ENCODE measurements at places on chromosomes 11 and 22.

DNA sequence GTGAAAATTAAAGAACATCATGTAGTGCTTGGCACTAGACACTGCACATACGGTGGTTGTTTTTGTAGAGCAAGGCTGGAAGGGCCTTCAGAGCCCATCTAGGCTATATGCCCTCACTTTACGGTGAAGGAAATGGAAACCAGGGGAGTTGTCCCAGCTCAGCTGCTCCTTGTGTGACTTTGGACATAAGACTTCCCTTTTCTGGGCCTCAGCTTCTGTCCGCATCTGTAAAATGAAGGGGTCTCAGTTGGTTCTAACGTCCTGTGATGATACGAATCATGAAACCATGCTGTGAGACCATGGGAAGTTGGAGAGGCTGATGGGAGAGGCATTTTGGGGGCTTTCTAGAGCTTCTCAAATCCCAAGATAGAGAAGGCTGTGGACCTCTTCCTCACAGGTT is 4.7 kb downstream of the KCNE3 start:
- peak; percentile 14 for DNase-seq

DNA sequence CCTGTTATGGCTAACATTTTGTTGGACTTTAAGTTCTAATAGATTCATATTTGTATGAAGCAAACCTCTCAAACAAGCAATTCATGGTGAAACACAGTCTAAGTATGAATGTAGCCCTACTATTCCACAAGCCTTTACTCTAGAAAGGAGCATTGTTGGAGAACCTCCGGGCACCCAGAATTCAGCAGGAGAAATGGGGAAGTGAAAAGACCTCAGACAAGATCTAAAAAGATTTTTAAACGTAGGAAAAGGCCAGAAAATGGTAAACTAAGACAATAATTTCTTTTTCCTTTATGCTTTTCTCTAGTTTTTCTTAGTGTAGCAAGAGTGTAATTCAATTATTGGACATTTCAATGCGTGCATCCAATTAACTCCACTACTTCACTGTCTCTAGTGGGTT is 426.4 kb downstream of the INSC start:
- DNase-seq, result no peak

- no peak for DNase-seq
Measured at GRCh38 chr11:100397401-100397800, 289.7 kb upstream of the ARHGAP42 start.

- no peak for DNase-seq
Measured at GRCh38 chr11:130765951-130766649, 150.2 kb downstream of the SNX19 start.

GRCh38 chr11:129286813-129287212 is 88.8 kb upstream of the BARX2 start:
- DNase-seq, result no peak

DNA sequence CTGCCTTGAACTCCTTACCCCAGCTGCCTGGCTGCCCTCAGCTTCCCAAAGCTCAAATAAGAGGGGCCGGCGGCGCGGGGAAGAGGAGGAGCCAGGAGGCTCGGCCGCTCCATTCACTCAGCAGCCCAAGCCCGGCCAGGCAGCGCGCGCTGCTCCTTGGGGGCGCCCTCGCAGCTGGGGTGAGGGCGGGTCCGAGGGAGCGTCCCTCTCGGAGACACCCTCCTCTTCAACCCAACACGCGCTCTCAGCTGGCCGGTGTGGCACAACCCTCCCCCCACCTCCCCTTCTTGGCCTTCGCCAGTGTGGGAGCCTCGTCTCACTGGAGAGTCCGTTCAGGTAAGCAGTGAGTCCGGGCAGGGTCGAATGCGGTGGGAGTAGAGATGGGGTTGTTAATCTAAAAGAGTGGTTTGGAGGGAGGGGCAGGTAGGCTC is at the start of gene WT1:
Gene WT1 (minus strand): TSS at position 29 of the 431 bp plus-strand sequence.
- DNase-seq, result no peak

GRCh38 chr11:69088676-69089146 is 40.0 kb downstream of the TPCN2 start:
- DNase-seq, result peak; percentile 61

DNA sequence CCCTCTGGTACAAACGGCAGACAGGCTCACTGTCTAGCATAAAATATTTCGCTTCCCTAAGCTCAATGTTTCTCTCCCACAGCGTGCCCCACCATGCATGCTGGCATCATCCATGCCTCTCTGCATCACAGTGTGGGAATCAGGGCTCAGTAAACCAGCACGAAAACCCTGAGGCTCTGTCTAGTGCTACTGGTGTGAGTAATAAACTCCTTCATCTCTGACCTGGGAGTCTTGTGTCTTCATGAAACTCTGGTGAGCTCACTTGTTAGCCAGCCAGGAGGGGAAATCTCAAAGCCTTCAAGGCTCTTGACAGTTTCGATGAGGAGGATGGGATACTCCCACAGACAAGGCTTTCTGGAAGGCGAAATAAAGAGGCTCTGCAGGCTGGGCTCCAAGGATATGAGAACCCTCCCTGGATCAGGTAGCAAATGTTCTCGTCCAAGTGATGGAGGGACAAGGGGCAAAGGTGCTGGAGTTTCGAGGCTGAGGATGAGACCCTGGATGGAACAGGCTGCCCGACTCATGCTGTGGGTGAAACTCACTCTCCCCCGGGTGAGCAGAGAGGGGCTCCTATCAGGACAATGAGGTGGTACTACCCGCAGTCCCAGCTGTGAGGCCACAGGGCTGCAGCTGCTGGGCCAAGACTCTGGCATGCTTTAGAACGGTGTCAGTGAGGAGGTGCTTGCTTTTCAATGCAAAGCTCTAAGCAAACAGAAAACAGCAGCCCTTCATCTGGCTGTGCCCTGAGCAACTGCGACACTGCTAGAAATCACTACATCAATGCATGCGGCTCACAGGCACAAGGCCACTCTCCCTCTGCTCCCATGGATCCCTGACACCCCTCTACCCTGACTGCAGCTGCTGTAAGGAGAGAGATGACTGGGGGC is 69.3 kb downstream of the SHANK2 start:
- DNase-seq, result no peak

DNA sequence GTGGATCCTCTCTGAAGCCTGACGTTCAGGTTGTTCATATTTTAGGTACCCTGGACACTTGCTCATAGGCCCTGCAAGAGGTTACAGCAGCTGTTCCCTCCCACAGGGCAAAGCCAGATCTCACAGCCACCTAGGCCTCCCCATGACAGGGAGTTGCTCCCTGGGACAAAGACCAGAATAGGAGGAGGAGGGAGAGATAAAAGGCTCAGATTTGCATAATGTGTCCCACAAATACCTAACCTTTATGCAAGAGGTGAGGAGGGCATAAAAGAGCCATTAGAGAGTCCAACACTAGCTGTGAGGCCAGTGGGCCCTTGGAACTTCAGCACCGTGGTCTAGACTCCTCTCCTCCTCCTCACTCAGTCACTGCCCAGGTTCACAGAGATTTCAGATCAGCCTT is 33.8 kb downstream of the ZNF280B start:
- no peak for DNase-seq

DNA sequence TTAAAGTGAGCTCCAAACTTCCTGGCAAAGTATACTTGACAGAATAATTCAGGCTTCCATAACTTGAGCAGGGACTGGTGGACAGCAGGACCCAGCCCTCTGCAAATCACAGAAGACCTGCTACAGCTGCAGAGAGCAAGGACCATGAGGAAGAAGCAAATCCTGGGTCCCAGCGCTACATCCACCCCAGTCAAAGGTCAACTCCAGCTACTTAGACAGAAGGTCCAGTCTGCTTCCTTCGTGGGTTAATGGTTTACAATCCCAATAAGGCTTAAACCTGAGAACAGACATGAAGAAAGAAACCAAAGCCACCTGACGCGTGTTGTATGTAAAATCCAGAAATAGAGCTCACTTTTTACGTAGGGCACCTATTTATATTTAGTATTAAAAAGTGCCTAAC is 57.7 kb downstream of the SHANK2 start:
- no peak for DNase-seq

- DNase-seq, result no peak
Measured at GRCh38 chr11:111793863-111794262, 27.7 kb upstream of the PPP2R1B start.

- no peak for DNase-seq
Measured at GRCh38 chr11:66004186-66004585, 1.9 kb downstream of the BANF1 start.

- no peak for DNase-seq
Measured at GRCh38 chr11:118415062-118415738, 13.8 kb downstream of the ATP5MG start.

- no peak for DNase-seq
Measured at GRCh38 chr11:126417091-126417862, 61.8 kb downstream of the ST3GAL4 start.

- no peak for DNase-seq
Measured at GRCh38 chr22:35743326-35743860, 25.7 kb downstream of the APOL5 start.

- DNase-seq, result no peak
Measured at GRCh38 chr11:97990162-97990920, 1030.4 kb upstream of the CNTN5 start.

- no peak for DNase-seq
Measured at GRCh38 chr11:3177931-3178330, 12.8 kb upstream of the OSBPL5 start.

DNA sequence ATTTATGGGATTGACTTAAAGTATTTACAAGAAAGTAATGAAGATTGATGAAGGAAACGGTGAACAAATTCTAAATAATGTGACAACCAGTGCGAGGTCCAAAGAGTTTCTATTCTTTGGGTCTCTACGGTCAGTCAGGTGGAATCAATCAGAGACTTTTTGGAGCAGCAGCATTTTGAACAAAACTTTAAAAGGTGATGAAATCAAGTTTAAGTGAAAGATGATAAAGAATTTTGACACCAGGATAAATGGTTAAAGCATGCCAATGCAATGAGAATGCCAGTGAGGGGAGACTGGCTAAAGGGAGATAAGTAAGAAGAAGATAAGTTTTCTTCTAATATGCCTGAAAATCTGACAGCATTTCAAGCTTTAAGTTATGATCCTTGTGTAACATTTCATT is 67.9 kb downstream of the DCUN1D5 start:
- no peak for DNase-seq

DNA sequence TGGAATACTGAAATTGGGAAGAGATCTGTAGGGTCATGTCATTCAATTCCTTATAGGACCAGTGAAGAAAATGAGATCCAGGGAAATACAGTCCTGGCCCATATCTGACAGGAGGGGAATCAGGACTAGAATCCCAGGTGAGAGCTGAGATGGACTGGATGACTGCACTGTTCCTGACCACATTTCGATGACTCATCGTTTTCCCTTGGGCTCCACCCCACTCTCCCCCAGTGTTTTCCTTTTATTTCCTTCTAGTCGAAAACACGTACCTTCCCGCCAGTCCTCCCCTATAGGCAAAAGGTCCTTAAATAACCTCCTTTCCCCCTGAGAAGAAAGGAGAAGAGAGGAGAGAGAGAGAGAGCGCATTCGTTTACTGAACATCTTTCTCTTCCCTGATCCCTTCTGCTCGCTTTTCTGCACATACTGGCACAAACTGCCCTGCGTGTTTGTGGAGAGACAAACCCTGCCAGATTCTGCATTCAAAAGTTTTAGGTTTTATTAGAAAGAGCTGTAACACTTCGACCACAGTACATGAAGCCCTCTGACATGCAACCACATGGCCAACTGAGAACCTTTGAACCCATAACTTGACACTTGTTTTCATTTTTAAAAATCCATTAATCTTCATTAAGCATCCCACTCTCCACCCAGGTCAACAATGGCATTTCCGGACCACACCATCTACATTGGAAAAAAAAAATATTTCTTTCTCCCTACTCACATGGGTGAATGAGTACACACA is 565.7 kb downstream of the METTL15 start:
- no peak for DNase-seq

GRCh38 chr11:117278347-117278746 is 12.8 kb upstream of the BACE1-AS start:
- no peak for DNase-seq

- no peak for DNase-seq
Measured at GRCh38 chr22:50313021-50313420, 5.6 kb upstream of the PLXNB2 start.

DNA sequence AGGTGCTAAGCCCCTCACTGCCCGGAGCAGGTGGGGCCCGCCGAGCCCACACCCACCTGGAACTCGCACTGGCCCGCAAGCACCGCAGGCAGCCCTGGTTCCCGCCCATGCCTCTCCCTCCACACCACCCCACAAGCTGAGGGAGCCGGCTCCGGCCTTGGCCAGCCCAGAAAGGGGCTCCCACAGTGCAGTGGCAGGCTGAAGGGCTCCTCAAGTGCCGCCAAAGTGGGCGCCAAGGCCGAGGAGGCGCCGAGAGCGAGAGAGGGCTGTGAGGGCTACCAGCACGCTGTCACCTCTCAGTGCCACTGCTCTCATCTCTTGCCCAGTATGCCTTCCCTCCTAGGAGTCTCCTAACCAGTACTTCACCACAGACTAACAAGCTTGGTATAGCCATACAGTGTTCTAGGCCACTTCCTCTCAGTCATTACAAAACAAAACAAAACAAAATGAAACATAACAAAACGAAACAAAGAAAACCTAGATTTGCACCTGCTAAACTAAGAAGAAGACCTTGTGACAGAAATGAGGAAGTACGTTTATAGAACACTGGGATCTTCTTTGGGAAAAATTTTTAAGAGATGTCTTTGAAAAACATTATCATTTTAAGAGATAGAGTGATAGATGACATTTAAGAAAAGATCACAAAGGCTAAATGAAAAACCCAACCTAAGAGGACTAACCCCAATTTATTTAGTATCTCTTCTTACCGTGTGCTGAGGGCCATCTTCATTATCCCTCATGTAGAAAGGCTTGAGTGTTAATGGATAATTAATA is 47.7 kb upstream of the GAB2 start:
- no peak for DNase-seq

GRCh38 chr11:113277907-113278306 is 36.5 kb upstream of the TTC12 start:
- DNase-seq, result no peak

GRCh38 chr22:19988965-19989724 is 27.5 kb downstream of the ARVCF start:
- no peak for DNase-seq

GRCh38 chr11:8867035-8867434 is 44.0 kb upstream of the AKIP1 start:
- DNase-seq, result no peak

GRCh38 chr22:24510637-24511625 is 15.8 kb downstream of the UPB1 start:
- no peak for DNase-seq

DNA sequence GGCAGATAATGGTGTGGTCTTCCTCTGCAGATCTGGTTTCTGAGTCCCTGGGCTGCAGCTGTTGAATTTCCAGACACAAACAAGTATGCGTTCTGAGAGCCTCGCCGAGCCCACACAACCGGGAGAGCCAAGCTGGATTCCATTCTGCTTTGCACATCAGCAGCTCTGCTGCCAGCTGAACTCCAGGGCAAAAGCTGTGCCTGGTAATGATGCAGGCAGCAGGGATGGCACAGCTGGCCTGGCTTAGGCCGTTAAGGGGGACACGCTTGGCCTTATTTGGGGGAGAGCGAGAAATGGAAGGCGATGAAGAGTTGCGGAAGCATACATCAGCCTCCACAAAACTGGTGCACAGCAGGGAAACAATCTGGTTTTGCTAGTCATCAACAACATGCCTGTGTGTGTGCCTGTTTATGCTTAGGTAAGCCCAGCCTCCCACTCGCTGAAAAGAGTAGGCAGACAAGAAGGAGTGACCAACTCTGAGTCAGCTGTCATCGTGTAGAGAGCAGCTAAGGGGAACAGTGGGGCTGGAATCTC is 25.1 kb downstream of the ADAMTS8 start:
- DNase-seq, result peak; percentile 58

All from hippocampal formation (tissue), 2 donors.